ENCODE measurements at places on chromosomes 16 and 17.

GRCh38 chr16:74742051-74742481 is 32.6 kb downstream of the FA2H start:
- DNase-seq, result no peak

GRCh38 chr16:12132850-12133440 is 156.4 kb downstream of the SNX29 start:
- no peak for DNase-seq

- no peak for DNase-seq
These were observed 10.2 kb downstream of the TOP2A start for GRCh38 chr17:40407460-40407859.

- DNase-seq, result peak; percentile 98
These were observed 40.9 kb upstream of the KCNJ16 start for GRCh38 chr17:70034158-70034557.

GRCh38 chr17:20938988-20939615 is 103.7 kb downstream of the USP22 start:
- DNase-seq, result no peak

GRCh38 chr17:11242411-11242810 is 1.4 kb downstream of the SHISA6 start:
- DNase-seq, result no peak

DNA sequence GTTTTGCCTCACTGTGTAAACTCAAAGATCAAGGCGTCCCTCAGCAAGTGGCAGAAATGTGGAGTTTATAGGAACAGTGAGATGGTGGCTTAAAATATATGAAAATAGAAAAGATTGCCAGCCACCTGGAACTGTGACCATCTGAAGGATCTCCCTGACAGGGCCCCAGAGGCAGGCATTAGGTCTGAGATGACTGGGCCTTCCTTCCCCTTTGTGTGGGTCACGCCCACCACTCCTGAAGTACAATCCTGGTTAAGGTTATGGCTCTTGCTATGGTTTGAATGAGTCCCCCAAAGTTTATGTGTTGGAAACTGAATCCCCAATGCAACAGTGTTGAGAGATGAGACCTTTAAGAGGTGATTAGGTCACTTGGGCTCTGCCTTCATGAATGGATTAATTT is 6.4 kb downstream of the ST6GALNAC2 start:
- no peak for DNase-seq

- DNase-seq, result no peak
These were observed 1.0 kb downstream of the RHBDL3 start for GRCh38 chr17:32266389-32267301.

GRCh38 chr17:79372470-79373238 is 238.2 kb downstream of the RBFOX3 start:
- no peak for DNase-seq

- DNase-seq, result peak; percentile 63
These were observed 31.7 kb downstream of the OSBPL7 start for GRCh38 chr17:47789611-47790561.

GRCh38 chr17:47967607-47968252 is 3.2 kb upstream of the CDK5RAP3 start:
- DNase-seq, result no peak

GRCh38 chr16:2190659-2191445 is 5.6 kb downstream of the CASKIN1 start:
- no peak for DNase-seq

- DNase-seq, result no peak
These were observed 65.2 kb downstream of the COX10 start for GRCh38 chr17:14134456-14134855.

DNA sequence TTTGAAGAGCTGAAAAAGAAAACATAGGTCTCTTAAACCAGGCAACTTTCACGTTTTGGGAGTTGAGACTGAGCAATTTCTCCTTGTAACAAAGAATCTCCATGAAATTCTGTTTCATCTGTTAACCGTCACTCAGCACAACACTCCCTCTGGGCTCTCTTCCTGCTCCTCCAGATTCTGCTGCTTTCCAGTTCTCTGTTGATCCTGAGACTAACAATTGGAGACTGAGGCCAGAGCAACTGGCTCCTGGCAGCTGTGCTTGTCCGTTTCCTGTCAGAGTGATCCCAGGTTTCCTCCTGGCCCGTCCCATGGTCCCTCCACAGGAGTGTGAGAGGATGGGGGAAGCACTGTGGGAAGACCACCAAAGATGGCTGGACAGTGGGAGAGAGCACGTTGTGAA is 32.5 kb downstream of the IST1 start:
- DNase-seq, result peak; percentile 66

GRCh38 chr16:17529982-17530760 is 59.4 kb upstream of the XYLT1 start:
- no peak for DNase-seq

DNA sequence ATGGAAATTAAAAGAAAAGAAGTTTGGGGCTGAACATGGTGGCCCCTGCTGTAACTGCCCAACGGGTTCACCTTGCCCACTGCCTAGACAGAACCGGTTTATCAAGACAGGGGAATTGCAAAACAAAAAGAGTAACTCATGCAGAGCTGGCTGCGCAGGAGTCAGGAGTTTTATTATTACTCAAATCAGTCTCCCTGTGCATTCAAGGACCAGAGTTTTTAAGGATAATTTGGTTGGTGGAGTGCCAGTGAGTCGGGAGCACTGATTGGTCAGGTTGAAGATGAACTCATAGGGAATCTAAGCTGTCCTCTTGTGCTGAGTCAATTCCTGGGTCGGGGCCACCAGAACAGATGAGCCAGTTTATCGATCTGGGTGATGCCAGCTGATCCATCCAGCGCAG is 4.4 kb upstream of the SCPEP1 start:
- DNase-seq, result no peak

DNA sequence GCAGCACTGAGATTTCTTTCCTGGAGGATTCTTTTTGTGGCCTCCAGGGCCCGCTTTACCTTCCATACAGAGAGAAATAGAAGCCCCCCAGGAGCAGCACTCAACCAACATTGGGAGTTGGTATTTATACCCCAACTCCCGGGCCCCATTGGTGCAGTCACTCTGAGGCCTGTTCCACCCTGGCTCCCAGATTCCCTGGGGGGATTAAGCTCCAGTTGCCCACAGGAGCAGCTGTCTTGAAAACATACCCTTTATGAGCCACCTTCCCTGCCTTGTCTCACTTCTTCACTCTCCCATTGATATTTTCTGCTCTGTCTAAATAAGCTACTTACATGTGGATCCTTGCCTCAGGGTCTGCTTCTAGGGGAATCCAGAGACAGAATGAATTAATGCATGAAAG is 167.8 kb downstream of the KATNIP start:
- DNase-seq, result no peak

DNA sequence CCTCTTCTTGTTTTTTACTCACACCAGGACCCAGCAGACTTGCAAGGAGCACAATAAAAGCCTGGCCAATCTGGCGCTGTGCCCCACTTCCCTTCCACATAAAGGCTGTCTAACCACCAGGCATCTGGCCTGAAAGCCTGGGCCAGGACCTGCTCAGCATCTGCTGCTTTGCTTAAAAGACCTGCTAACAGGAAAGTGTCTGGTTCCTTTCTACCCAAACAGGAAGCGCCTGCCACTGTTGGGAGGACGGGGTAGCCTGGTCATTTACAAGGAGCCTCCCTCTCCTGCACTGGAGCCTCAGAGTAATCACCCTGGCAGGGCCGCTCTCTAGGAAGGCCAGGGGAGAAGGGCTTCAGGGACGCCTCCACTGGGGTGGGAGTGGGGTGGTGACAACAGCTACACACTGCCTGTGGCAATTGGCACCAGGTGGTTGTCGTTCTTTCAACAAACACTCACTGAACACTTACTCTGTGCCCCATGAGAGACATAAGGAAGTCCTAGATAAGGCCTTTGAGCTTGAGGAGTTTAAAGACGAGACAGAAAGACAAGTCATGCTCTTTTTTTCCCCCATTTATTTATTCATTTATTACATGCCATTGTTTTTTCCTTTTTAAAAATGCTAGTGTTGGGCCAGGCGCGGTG is 6.3 kb upstream of the MMP28 start:
- peak; percentile 100 for DNase-seq

DNA sequence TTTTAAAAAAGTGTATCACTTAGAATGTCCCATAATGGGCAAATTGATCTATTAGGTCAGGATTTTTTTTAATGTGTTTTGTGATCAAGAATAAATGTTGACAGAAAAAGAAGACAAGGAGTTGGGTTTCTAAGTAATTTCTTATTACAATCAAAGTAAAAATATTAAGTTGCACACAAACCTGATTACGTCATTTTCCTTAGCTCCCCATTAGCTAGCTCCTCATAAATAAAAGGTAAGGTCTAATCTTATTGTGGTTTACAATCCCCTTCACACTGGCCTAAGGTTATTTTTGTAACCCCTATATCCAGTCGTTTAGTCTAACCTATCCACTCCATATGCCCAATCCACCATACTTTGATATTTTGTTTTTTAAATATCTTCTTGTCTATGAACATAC is 7.6 kb downstream of the CA10 start:
- no peak for DNase-seq

DNA sequence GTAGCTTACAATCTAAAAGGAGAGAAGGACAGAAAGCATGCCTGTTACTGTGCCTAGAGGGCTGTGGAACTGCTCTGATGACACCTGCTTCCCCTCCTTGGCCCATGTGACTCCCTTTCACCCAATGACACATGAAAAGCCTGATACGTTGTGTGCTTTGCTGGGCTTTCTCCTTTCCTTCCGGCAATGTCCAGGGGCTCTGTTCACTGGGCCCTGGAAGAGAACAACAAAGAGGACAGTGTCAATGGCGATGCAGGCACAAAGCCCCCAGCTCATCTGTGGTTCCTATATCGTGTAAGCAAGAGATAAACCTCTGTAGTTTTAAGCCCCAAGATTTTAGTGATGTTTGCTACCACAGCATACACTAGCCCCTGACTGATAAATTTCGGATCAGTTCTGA is 306.1 kb downstream of the ABCC12 start:
- DNase-seq, result no peak

DNA sequence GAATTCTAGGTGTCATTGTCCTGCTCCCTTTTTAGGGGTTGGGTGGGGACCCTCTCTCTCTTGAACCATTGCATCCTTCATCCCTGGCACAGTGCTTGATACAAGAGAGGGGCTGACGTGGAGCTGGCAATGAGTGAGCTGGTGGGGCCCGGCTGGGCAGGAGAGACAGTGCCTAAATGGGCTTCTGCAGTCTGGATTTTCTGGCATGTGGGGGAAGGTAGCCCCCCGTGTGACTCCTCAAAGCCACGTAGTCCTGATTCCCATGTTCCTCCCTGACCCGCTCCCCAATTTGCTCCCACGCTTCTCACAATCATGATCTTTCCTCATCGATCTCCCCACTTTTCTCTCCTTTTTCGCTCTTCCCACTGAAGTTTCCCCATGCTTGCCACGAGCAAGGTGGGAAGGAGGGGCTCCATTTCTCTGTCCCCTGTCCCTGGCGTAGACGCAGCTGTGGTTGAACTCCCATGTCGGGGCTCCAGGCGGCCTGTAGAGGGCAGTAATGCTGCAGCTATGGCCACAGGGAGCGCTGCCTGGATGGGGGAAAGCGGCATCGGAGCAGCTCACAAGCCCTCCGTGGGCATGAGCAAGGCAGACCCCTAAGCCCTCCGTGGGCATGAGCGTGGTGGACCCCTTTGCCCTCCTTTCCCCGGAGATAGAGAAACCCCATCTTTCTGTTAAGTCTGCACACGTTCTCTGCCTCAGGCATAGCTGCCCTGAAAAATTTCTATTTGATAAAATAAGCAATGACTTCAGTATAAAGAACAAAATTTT is 47.5 kb downstream of the HAPSTR1 start:
- peak; percentile 82 for DNase-seq

DNA sequence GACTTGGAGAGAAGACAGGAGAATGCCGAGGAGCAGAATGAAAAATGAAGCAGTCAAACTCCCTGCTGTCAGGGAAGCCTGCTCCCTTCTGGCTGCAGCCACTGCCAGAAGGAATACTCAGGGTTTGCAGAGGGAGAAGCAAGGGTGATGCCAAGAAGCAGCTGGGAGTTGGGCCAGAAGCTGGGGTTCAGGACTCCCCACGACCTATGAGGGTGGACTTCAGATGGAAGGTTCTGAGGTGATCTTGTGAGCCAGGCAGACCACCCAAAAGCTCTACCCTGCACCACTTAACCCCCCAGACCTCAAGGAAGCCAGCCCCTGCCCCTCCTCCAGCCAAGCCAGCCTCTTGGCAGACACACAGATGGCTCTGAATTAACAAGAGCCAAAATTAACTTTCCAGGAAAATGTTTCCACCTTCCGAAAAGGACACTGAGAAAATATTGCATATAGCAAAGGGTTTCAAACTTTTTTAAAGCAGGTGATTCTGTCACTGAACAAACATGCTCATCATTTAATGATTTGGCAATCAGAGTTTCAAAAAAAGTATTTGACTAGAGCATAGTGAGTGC is 126.0 kb upstream of the ERCC4 start:
- no peak for DNase-seq

GRCh38 chr17:66551839-66552238 is 249.4 kb downstream of the PRKCA start:
- DNase-seq, result no peak

DNA sequence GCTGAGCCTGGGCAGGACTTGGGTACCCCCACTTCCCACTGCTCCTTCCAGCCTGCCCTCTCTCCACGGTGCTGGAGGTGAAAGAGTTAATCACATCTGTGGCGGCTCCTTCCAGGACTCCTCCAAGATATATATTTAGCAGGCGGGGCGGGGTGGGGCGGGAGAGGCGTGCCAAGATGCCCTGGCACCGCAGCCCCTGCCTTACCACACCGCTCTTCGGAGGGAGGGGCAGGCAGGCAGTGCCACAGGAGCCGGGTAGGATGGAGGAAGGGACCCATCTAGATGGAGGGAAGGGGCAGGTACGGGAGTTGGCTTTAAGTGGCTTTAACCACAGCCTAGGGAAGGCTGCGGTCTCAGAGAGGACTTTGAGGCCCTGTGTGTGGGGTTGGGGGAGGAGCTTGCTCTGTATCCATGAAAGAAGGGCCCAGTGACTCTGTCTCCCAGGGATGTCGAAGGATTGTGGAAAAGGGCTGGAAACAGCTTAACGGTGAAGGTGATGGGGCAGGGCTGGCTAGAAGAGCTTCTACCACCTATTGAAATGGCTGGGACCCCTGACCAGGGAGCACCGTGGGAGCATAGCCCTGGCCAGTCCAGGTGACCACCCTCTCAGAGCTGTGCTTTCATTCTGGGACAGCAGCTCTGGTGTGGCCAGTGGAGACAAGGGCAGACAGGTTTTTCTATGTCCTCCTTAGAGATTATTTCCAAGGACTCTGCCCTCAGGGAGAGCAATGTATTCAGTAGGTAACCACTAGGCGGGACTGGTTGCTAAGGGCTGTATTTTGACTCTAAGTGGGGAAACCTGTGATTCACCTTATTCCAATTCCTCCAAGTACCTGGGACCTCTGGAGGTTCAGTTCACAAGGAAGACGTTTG is 13.0 kb downstream of the GPR142 start:
- DNase-seq, result no peak

GRCh38 chr16:23279721-23280153 is 22.4 kb upstream of the SCNN1B start:
- no peak for DNase-seq

DNA sequence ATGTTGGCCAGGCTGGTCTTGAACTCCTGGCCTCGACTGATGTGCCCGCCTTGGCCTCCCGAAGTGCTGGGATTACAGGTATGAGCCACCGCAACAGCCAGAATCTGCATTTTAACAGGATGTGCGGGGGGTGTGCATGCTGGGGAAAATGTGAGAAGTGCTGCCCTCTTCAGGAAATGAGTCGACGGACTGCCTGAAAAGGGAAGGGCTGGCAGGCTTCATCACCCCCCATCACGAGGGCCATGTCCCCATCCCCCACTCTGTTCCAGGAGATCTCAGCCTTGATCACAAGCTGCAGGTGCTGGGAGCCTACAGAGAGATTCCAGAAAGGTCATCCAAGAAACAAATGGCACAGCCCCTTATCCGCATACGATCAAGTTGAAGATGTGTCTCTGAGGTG is 195.3 kb upstream of the RPL38 start:
- no peak for DNase-seq

Measured in dermis blood vessel endothelial cell (primary cell).